ENCODE measurements at places on chromosomes 7 and 10.

- DNase-seq = no peak
Measured at GRCh38 chr7:46163246-46163645, 242.2 kb upstream of the IGFBP3 start.

- no peak for DNase-seq
Measured at GRCh38 chr10:50416181-50416824, 165.0 kb upstream of the ASAH2 start.

- DNase-seq = no peak
Measured at GRCh38 chr10:73789659-73790055, 4.3 kb downstream of the ZSWIM8 start.

GRCh38 chr10:79203014-79203644 lies 134.4 kb downstream of the ZMIZ1 start:
- DNase-seq = peak; percentile 91

DNA sequence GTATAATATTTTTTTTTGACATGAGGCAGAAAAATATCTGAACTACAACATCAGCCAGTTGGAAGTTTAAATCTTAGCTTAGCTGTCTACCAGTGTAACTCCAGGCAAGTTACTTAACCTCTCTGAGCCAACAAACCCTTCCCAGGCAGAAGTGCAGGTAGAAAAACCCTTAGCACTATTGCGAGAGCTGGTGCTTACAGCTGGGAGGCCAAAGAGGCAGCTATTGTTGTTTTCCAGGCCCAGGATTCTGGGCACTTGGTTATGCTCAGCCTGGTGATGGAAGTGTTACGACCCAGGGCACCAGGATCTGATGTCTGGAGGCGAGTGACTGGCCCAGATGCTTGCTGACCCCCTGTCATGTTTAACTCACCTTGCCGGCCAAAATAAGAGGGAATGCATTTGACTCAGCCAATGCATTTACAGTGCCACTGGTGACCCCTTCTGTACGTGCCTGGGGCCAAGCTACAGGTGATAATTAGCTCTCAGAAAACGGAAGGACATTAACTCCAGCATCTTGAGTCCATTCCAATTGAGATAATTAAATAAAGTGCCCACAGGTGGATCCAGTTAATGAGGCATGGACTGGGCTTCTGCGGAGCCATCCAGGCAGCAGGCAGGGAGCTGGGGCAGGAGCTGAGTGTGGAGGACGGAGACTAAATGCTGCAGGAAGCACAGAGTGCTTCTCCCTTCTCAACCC lies 126.5 kb upstream of the HABP2 start:
- DNase-seq = no peak

- DNase-seq = no peak
Measured at GRCh38 chr10:59303018-59303417, 59.3 kb downstream of the FAM13C start.

DNA sequence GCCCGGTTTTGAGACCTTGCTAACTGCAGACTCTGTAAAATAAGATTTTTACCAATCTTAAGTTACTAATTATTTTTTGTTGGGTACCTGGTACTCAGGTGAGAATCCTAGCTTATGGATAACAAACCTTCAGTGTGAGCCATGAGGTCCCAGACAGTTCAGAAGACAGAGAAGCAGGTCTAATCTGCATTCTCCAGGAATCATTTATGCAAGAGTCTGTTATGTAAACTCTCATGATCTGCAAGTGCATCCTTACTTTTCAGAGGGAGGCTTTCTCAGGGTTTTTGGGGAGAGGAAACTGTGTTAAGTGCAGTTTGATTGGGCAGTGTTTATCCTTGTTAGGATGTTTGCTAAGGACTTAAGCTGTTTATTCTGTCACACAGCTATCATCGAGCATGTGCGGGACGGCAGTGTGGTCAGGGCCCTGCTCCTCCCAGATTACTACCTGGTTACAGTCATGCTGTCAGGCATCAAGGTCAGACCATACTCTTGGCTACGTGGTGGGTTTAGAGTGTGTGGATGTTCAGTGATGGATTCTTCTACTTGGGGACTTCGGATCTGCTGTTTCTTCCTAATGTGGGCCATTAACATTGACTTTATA lies 50.2 kb downstream of the SND1 start:
- no peak for DNase-seq

DNA sequence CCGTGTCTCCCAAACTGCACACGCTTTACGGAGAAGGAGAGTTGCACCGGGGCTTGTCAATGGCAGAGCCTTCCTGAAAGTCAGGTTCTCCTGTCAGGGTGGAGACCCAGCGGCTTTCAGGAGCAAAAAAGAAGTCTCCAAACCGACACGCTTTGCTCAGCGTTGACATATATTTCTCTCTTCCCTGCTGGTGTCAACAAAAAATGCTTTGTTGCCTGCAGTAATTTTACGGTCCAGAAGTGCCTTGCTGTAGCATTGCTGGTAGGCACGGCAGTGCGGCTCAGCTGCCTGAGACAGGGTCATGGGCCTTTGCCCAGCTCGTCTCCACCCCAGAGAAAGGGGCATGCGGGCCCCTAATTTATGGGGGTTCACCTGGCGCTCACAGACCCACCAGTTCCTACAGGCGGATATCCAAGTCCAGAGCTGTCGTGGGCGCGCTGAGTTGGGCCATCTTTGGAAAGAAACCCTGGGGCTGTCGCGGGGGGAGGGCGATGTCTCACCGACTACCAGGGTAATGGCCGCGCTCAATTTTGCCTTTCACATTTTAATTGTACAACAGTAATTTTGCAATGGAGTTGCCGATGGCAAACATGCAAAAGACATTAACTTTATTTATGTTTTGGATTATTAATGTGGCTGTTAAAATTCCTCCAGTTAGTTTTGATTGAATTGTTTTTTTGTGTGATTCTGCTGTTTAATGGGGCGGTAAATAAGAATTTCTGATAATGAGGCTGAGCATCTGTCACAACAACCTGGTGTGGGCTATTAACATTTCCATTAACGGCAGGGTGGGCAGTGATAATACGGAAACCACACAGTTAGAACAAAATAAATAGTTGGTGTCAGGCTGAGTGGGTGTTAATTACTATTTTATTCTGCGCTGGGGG lies 478.2 kb upstream of the FOXK1 start:
- DNase-seq = peak; percentile 71

- DNase-seq = no peak
Measured at GRCh38 chr7:134046594-134047128, 80.5 kb upstream of the LRGUK start.

DNA sequence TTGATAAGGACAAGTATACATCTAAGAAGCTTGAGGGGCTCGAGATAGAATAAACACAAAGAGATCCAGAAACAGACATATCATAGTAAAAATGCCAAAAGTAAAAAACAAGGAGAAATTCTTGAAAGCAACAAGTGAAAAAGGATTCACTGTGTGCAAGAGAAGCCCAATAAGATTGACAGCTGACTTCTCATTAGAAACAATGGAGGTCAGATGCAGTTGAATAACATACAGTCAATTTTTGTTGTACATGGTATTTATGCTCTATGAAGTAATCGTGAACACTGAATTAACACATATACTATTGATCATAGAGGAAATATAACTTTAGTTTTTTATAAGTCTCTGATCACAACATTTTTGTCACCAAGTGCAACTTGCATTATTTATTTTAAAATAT lies 982.8 kb upstream of the SORCS1 start:
- DNase-seq = no peak

DNA sequence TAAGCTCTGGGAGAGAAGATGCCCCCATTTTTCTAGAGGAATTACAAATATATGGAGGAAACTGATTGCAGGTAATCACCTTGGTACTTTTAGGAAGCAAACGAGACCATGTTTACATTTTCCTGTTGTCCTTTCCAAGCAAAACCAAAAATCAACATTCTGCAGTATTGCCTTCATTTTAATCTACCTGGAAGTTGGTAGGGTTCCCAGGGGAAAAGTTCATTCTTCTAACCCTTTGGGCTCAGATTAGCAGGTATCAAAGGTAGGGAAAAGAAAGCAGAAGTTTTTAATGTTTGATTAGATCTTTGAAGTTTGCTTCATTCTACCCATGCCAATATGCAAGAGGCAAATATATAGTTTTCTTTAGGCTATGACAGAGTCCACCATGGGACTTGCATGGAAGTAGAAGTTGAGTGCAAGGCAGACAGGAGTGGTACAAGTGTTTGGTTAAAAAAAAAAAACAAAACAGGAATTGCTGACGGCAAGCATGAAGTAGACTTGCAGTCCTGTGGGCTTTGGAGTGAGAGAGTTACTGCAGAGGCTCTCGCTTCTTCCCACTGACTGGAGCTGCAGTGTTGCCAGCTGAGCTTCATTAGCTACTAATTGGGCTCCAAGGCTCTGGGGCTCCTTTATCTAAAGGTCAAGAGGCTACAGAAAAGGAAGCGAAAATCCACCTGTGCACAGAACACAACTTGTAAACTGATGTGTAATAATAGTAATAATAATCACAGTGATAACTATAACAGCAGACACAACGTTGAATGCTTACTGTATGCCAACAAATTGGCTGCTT lies 28.9 kb upstream of the ASAH2 start:
- DNase-seq = no peak

- DNase-seq = no peak
Measured at GRCh38 chr10:26574783-26575182, 122.7 kb upstream of the PDSS1 start.

- DNase-seq = no peak
Measured at GRCh38 chr7:4782333-4783291, 7.2 kb downstream of the AP5Z1 start.

DNA sequence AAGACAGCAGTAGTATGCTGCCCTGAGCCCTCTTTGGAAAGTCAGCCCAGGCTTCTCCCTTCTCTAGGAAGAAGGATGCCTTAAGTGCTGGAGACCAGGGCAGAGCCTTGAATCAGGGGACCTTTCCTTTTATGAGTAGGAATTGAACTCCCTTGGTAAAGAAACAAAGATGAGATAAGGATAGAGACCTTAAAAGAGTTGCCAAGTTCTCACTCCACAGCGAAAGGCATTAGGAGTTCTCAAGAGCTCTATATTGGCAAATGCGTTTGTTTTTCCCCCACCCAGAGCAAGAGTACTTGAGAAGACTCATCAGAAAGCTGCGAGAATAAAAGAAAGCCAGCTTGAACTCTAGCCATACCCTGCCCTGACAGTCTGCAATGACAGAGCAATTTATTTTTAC lies 72.9 kb upstream of the OGDHL start:
- DNase-seq = no peak

GRCh38 chr7:119931230-119931824 lies 341.6 kb upstream of the KCND2 start:
- no peak for DNase-seq

- DNase-seq = no peak
Measured at GRCh38 chr7:49717547-49717946, 55.9 kb upstream of the VWC2 start.

GRCh38 chr7:33592718-33593117 lies 312.6 kb upstream of the BMPER start:
- no peak for DNase-seq

DNA sequence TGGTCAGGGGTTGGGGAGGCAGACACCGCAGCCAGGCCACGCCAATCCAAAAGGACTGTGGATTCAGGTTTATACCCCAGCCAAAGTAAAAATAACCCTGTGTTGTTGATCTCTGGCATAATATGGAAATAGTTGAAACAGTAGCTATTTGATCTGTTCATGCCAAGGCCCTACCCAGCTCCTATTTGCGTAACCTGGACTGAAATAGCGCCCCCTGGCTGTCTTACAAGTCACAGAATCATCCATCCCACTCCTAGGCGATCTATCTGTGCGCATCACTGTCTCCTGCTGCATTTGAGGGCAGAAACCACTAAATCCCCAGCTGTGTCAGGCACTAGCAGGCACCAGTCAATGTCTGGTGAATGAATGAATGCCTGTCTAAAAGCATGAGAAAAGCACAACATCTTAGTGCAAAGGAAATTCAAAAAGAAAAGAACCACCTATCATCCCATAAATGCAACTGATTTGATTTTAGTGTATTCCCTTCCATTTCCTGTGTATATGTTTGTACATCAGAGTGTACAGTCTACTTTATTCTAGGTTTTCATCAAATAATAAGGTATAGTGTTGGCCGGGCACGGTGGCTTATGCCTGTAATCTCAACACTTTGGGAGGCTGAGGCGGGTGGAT lies 160.0 kb downstream of the SLIT1 start:
- DNase-seq = no peak

DNA sequence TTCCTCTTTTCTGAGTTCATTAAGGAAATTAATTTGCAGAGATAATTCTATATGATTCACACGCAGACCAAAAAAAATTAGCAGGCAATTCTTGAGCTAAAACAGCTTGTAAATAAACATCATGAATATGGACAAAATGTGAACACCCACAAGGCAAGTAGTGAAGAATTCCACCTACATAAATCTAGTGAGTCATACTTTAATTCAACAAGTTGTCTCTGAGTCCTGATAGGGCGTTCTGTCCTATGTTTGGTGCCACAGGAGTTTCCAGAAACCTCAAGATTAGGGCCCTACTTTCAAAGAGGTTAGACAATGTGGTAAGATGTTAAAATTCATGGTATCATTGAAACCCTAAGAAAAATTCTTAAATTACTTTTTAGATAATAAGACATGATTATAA lies 122.3 kb downstream of the SGMS1 start:
- DNase-seq = no peak

- DNase-seq = no peak
Measured at GRCh38 chr7:139725858-139726484, 51.8 kb downstream of the HIPK2 start.

DNA sequence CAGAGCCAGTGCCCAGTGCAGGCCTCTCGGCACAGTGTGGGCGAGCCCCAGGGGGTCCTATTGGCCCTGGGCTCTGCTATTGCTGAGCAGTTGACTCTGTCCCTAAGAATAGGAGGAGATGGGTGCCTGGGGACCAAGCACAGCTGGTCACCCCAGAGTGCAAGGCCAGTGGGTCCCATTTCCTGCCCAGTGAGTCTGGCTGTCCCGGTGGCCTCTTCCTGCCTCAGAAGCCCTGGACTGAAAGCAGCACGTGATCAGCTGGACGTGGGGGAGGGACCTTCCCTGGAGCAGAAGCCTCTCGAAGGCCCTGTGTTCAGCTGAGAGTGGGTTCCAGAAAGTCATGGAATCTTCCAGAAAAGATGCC lies 42.0 kb downstream of the PWWP2B start:
- DNase-seq = no peak

DNA sequence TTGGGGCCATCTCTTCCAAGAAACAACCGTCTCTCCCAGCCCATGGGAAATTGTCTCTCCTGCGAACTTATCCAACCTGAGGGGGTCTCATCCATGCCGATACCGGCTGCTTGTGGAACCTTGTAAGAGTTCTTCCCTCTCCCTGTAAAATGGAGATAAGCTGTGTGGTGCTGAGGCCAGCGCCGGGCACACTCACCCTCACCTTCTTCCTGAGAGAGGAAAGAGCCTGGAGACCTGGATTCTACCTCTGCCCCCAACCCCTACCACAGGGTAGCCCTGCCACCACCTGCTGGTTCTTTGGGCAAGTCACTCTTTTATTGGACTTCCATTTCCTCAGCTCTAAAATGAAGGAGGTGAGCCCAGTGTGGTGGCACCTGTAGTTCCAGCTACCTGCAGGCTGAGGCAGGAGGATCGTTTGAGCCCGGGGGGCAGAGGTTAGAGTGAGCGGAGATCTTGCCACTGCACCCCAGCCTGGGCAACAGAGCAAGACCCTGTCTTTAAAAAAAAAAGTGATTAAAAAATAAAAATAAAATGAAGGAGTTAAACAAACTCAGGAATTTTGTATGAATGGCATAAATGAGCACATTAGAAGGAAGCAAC lies 38.4 kb upstream of the PSAP start:
- DNase-seq = no peak
